ENCODE measurements at places on chromosomes 7 and 10.

DNA sequence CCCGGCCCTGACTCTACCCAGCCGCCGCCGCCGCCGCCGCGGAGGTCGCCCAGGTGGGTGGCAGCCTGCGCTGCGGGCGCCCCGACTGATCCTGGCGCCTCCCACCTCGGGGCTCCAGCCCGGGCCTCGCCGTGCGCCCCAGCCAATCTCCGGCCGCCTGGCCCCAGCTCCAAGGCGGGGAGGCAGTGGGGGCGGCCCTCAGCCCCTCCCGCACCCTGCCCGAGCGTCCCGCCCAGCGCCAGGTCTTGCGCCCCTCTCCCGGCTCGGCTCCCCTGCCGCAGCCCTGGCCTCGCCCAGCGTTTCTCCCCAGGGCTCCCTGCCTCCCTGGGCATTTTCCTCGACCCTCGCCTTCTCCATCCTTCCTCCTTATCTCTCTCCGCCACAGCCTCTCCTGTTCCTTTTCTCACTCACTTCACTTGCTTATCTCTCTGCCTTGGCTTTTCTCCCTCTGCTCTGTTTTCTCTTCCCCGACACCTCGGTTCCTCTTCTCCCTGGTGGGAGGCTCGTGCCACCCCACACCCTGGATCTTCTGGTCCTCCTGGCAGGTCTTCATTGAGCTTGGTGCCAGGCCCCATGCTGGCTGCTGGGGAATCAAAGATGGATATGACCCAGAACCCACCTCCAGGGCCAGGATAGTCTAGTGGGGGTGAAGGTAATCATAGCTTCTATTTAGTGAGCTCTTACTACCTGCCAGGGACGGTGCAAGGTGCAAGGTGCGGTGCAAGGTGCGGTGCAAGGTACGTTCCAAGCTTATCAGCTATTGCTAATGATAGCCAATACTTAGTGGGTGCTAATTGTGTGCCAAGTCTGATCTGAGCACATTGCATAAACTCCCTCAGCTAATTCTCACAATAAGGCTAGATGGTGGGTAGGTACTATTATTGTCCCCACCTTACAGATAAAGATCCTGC, at the start of gene SFRP5:
TSS of gene SFRP5 (minus strand) at position 87 of the 911 bp plus-strand sequence. CDS start 166 bp downstream, outside the sequence.
- no peak for DNase-seq

GRCh38 chr7:47256016-47256415, 325.9 kb downstream of the TNS3 start:
- DNase-seq: no peak

GRCh38 chr7:130379921-130380860, at the start of gene CPA1:
CPA1 (plus strand) TSS chr7:130380494; CDS start chr7:130380521, 27 bp downstream.
- no peak for DNase-seq

- DNase-seq: peak; percentile 80
Observed at GRCh38 chr10:34808801-34809745, 6.0 kb downstream of the PARD3 start.

DNA sequence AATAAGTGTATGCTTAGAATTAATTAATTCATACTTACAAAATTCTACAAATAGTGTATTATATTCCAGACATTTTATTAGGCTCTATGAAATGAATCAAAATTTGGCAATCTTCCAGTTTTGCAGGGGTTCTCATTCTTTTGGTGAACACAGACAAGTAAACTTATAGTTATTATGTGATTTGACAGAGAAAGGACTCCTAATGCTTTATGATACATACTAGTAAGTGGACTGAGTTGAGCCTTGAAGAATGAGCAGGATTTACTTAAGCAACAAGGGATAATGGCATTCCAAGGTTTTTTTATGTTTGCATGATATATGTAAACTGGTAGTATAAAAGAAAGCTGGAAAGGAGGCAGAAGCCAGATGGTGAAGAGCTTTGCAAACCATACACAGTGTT, 145.7 kb upstream of the FERD3L start:
- no peak for DNase-seq

- no peak for DNase-seq
Observed at GRCh38 chr10:73992899-73993788, 4.8 kb upstream of the VCL start.

DNA sequence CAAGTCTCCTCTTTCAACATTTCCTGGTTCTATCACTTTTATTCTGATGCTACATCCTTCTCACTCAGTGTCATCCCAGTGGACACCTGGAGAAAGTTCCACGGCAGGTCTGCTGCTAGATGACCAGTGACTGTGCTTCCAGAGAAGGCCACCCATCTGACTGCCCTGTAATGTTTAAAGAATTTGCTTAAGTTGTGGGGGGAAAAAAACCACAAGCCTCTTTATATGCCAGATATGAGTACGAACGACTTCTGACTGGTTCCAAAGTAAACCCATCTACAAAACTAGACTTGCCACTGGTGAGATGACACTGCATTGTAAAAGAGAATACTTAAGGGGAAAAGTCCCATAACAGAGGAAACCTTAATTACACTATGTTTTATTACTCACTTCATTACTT, 69.6 kb upstream of the VWC2 start:
- DNase-seq: no peak

DNA sequence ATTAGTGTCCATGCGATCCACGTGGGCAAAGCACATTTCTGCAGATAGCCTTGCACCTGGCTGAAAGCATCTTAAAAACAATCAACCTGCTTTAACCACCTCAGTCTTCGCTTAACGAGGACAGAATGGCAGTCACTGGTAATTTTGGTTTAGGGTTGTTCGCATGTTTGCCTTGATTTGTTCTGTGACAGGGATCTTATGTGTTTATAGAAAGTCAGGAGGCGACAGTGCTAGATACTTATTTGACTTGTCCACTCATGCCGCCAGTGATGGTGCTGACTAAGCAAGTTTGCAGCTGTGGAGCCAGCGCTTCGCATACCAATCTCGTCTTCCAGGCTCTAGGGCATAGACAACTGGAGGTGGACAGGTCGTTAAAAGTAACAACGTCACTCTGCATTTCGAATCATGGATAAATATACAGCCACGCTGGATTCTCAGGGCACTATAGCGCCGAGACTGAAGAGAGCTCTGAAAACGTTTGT, 1.2 kb upstream of the TMEM243 start:
- DNase-seq: no peak

DNA sequence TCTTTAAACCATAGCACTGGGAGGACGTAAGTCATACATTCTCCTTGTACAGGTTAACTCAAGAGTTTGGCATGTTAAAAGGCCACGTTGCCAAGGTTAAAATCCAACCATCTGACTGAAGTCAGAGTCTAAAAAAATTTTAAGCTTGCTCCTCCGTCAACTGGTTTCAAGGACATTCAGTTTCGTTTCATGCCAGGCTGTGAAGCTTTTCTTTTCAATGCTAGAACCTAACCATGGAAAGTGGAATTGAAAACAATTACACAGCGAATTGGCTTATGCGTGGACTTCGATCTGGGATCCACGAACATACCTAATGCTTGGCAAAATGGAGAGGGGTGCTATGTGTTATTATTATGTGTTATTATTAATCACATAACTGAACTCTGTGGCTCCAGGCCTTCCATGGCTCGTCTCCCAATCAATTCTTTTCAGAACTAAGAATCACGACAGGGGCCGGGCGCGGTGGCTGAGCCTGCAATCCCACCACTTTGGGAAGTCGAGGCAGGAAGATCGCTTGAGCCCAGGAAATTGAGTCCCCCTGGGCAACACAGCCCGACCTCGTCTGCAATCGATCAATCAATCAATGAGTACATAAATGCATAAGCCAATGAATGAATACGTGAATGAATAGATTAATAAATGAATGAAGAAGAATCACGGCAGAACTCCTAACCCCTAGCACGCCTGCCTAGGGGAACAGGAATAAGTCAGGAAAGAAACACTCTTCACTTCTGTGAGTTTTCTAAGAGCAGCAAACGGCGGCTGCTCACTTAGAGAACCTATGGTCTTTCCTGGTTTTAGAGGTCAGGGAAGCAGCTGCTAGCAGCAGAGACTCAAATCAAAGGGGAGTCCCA, 733 bp upstream of the ARL5B start:
- DNase-seq: no peak

- no peak for DNase-seq
Observed at GRCh38 chr7:23290993-23291392, 8.1 kb upstream of the MALSU1 start.

DNA sequence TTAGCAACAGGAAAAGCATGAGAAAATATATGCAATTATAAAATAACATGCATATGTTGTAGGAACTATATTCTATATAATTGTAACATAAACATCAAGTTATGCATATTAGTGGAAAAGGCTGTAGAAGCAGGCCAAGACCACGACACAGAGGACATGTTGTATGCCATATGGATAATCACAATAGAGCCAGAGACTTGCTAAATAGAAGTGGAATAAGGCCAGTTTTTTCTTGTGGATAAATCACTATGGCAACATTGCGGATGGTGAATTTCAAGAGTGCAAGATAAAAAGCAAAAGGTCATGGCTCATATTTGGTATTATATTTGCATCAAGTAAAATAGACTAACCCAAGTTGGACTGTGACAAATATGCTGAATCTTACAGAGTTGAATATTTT, 93.0 kb downstream of the PCDH15 start:
- no peak for DNase-seq

DNA sequence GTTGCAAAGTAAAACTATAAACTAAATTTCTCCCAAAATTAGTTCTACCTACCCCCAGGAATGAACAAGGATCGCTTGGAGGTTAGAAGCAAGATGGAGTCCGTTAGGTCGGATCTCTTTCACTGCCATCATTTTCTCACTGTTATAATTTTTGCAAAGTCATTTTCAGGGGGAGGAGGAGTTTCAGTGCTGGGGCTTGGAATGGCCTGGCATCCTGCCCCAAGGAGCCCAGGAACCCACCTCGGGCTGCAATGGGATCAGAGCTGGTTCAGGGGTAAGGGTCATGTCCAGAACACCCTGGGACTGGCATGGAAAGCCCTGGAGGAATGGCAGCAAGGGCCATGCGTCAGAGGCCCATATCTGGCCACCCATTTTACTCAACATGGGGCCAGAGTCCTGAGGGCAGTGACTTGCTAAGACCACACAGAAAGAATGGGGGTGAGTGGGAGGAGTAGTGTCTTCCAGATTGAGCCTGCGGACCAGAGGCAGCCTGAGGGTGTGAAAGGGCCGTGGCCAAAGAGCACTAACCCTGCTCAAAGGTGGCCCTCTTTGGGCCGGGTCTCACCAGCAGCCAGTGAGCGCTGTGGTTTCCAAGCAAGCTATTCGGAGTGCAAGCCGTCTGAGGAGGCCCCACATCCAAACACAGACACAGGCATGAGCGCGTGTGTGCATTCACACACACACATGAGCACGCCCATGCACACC, 31.8 kb downstream of the GPRIN2 start:
- no peak for DNase-seq

GRCh38 chr10:125850766-125851731, 27.7 kb downstream of the BCCIP start:
- DNase-seq: no peak

DNA sequence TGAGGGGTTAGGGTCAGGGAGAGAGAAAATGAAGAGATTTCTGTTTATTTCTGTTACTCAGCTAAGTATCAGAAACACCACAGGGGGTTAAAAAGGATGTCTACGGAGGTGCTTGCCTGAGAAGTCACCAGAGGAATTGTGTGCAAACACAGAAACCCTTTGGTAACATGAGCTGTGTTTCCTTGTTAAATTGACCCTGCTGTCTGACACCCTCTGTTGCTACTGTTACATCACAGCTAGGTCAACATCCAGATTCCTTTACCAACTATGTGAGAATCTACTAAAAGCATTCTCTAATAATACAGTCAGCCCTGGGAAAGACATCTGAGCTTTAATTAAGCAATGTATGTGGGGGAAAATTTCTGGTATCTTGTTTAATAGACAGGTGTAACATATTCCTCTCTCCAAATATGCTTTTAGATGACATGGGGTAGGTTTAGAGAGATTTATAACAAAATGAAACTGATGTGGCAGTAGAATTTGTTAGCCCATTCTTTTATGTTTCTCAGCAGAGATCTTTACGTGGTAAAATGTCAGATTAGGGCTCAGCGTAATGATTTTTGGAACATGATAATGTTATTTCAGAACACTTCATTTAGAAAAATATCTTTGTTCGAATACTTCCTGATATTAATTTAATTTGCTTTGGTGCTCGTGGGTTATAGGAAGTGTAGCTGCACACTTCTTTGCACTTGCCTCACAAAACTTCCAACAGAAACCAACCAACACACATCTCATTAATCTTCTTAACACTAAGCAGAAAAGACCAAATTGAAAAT, 168.0 kb upstream of the AHR start:
- no peak for DNase-seq

- no peak for DNase-seq
Observed at GRCh38 chr10:35754519-35754918, 112.4 kb upstream of the FZD8 start.

DNA sequence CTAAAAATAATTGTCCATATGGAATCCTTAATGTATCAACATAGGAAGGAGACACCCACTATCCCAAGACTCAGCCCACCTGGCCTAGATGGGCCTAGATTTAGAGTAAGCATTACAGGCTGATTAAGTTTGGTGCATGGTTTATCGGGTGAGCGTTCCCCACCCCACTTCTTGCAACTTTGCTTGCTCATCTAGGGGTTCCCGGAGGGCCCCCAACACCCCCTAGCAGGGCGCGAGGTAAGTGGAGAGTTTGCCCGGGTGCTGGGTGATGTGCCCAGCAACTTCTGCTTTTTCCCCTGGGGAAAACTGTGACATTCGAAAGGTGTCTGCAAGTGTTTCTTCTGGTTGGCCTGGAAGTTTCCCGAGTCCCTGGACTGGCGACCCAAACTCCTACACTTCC, 31.7 kb downstream of the SKIDA1 start:
- no peak for DNase-seq

DNA sequence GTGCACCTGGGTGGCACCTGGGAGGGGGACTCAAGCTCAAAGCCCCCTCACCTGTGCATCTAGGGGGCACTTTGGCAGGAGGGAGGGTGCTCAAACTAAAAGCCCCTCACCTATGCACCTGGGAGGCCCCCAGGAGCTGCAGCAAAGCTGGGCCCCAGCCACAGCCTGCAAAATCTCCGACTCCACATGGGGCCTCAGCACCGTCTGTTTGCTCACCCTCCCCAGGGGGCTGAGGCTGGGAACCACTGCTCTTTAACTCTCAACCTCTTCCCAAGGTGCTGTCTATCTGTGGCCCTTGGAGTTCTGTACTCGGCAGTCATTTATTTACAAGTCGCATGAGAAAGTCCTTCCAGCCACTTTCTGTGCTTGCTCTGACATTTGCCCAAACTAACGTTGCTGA, 458.4 kb downstream of the DNAJB6 start:
- no peak for DNase-seq

GRCh38 chr7:29457565-29458011, 106.0 kb upstream of the PRR15 start:
- DNase-seq: no peak

DNA sequence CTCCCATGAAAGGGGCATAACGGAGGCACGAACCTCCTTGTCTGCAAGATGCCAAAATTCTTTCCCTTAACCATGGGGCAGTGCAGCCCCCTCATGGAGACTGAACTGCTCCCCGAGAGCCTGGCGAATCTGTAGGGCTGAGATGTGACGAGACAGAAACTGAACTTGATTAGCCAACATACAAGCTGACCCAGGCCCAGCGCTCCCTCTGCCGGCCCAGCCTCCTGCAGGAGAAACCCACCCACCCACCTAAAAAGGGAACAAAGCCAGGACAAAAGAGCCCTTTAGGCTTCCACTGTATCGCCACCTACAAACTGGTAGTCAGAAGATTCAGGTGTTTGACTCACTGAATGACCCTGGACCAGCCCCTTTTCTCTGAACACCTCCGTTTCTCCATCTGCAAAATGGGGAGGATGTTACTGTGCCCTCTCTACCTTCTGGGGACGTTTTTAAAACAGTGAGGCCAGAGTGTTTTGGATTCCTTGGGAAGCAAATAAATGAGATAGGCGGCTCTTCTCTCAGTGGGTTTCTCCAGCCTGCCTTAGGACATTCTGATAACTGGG, 58.4 kb downstream of the C10orf105 start:
- DNase-seq: no peak

GRCh38 chr7:70619130-70619529, 512.8 kb upstream of the GALNT17 start:
- no peak for DNase-seq

Data from NCI-H187 treated with DMSO at 0.1 percent for 48 hours (cell line).